ENCODE measurements at places on chromosomes 5 and 9.

DNA sequence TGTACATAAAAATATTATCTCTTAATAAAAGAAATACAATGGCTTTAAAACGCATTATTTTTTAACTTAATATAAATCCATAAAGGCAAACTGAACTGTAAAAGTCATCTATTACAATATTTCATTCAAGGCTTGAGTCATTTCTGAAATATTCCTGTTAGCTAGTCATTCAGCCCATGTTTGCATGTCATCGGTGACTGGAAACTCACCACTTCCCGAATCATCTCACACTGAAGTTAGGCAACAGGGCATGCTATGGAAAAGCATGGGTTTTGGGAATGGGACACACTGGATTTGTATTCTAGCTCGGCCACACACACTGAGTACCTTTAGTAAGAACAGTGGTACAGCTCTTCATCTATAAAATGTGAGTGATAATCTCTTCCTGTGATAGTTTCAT is 691.1 kb upstream of the C9orf72 start:
- no peak for DNase-seq

GRCh38 chr9:116160676-116161571 is 7.3 kb downstream of the PAPPA start:
- no peak for DNase-seq

DNA sequence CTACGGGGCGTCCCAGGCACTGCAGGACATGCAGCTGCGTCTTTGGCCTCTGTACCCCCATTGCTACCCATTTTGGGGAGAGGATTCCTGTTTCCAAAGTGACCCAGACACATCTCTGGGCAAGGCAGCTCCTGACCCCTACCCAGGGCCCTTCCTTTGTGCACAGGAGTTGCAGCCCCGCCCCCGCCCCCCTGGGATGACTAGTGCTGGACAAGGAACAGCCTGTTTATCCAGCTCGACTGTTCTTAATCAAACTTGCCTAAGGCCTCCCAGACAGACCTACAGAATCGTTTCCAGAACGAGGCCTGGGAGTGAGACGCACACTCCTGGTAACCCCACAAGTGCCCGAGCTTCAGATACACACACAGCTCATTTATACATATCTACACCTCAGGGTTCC is 13.2 kb downstream of the DIPK1B start:
- peak; percentile 20 for DNase-seq

DNA sequence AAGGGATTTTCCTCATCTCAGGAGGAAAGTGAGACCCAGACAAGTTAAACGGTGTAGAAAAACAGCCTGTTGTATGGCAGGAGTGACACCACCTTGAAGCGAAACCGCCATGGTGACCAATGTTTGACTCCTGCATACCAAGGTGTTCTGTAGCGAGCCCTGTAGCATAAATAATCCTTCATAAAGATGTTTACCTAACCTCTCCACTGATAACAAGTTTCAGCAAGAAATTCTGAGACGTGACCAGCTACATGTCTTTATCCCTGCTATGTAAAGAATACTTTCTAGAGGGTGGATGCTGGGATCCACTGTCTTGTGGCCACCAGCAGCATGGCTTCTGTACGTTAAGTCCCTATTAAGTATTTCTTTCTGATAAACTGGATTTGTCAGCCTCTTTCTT is 148.1 kb downstream of the MPDZ start:
- no peak for DNase-seq

Data from erythroblast (primary cell).